Activated CD4-positive, alpha-beta T cell treated with anti-CD3 and anti-CD28 coated beads for 24 hours (primary cell): ENCODE measurements at places on chromosomes 3 and 15.

DNA sequence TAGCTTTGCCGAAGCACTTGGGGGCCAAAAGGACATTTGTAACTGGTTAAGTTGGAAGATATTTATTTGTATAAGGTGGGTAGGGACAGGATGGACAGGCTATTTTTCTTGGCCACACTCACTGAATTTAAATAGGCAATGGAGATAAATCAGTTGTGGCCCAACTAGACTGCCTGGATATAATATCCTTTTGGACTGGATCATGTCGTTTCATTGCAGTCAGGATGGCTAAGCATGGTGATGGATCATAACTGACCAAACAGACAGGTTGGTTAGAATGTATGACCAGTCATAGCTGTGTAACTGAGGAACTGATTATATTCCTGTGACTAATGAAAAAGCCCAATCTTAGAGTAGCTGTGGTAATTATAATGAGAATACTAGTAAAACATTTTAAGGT is 284.0 kb downstream of the LPP start:
- DNase-seq: no peak

DNA sequence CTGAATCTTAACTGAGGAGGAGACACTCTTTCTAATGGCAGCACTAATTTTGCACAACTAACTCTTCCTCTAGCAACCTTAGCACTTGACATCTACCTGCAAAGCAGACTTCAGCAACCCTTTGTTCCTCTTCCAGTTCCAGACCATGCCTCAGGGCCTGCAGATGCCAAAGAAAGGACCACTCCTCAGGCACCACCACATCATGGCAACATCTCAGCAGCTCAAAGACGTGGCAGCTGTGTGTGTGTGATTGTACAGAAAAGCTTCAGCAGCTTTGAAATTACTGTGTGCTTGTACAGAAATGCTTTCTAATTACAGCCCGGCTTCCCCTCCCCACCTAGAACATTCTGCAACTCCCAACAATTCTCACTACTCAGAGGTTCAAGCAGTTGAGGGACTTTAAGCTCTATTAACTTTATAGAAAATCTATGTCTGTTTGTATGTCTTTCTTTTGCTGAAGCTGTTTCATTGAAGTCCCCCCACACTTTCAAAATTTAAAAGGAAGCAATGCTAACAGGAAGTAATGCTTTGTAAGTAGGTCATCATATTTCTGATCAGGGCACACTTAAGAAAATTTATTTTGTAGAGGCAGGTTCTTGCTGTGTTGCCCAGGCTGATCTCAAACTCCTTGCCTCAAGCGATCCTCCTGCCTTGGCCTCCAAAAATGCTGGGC is 115.2 kb downstream of the CD47 start:
- DNase-seq: no peak

- no peak for DNase-seq
Observed at GRCh38 chr3:53850895-53851294, 4.5 kb downstream of the IL17RB start.

- no peak for DNase-seq
Observed at GRCh38 chr3:106485217-106485616, 616.4 kb upstream of the CBLB start.

- DNase-seq: no peak
Observed at GRCh38 chr3:175242243-175242642, 383.1 kb downstream of the NAALADL2 start.

- no peak for DNase-seq
Observed at GRCh38 chr15:73354241-73354640, 14.5 kb downstream of the HCN4 start.

- no peak for DNase-seq
Observed at GRCh38 chr3:190281308-190282051, 40.8 kb downstream of the CLDN1 start.

DNA sequence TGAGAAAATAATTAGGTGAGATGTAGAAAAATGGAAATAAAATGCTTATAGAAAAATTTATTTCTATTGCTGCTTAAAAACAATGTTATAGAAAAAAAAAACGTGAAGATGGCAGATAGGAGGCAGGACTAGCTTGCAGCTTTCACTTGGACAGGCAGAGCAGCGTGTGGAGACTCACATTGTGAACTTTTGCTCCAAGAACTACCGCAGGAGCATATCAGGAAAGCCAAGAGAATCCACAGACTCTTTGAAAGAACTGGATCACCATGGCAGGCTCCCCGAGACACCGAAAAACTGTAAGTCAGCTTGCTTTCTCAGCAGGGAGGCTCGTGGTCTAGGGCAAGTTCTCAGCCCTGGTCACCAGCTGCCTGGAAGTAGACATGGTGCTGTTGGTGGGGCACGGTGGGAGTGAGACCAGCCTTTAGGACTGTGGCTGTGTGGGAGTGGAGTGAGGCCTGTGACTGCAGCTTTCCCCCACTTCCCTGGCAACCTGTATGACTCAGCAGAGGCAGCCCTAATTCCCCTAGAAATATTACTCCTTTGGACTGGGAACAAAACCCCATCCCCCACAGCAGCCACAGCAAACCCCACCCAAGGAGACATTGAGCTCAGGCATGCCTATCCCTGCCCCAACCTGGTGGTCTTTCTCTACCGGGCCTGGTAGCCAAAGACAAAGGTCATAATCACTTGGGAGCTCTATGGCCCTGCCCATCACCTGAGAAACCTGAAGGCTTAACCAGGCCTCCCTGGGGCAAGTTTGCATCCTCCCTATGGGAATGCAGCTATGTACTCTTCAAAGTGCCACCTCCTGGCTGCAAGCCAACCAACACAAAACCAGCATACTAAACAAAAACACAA is 22.8 kb downstream of the STRIT1 start:
- DNase-seq: no peak

DNA sequence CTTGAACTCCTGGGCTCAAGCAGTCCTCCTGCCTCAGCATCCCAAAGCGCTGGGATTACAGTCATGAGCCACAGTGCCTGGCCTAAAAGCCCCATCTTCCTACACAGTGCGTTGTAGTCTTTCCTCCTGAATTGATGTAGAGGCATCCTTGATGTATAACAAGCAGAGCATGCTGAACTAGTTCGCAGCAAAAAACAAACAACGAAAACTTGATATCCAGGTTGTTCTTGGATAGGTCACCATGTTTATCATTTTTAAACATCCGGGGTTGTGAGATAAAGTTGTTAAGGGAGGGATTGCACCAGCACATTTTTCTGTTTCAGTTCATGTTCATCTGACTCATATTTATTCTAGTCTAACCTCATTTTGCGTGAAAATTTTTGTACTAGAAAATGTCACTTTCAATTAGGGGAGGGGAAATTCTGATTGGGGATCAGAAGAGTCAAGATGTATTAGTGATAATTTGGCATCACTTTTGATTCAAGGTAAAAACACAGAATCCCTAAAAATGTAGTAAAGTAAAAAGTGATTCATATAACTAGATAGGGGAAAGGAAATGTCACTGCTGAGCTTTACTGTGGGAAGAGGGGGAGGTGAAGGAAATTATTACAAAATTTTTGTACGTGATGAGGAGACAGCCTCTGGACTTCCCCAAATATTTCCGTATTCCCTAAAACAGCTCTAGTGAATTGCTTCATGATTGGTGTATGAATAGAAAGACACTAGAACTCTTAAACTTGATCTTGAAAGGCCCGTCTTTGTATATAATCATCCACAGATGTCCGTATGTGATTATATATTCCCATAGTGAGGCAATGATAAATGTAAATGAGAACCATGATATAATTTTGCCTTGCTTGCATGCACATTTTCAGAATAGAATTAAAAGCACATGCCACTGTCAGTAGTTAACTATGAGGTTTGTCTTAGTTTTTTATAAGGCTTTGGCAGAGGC is 22.9 kb downstream of the RAB8B start:
- DNase-seq: no peak

- DNase-seq: no peak
Observed at GRCh38 chr3:53457068-53457467, 37.3 kb upstream of the CACNA1D start.

DNA sequence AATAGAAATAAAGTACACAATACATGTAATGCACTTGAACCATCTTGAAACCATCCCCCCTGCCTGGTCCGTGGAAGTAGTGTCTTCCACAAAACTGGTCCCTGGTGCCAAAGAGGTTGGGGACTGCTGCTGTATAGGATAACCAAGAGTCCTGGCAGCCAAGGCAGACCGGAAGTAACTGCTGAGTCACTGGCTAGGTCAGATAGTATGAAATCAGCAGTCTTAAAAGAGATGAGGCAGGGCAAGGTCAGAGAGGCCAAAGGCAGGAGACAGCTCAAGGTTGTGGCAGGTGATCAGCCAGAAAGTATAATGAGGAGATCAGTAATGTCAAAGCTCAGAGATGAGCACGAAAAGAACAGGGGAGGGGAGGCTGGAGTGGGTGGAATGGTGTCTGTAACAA is 60.2 kb downstream of the MAP3K13 start:
- no peak for DNase-seq

DNA sequence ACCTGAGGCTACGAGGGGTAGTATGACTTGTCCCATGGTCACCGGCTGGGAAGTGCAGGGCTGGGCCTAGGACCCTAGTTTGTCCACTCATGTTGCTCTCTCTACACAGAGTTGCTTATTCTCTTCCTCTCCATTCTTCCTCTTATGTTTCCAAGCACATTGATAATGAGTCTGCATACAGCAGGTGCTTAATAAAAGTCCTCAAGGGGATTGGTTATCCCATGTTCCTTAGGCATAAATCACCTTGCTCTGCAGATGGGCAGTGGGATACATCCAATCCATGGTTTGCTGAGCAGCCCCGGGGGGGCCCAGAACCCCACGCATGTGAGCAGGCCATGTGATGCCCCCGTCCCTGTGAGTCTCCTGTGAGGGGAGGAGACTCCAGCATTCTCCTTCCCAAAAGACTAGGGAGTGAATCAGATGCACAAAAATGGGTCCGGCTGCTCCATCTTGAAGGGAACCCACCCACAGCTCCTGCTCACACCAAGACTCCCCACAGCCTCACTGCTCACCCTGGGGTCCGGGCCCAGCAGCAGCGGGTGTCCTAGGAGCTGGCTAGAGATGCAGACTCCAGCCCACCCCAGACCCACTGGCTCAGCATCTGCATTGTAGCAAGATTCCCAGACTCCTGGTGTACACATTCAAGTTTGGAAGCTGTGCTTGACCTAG is 139.9 kb downstream of the NUP210 start:
- no peak for DNase-seq

- DNase-seq: no peak
Observed at GRCh38 chr3:354432-354831, 157.9 kb downstream of the CHL1 start.

GRCh38 chr15:58424722-58425121 is 7.1 kb upstream of the LIPC start:
- no peak for DNase-seq

GRCh38 chr15:75008221-75008625 is 12.9 kb downstream of the SCAMP5 start:
- no peak for DNase-seq

GRCh38 chr3:188647237-188647636 is 493.3 kb downstream of the LPP start:
- DNase-seq: no peak

DNA sequence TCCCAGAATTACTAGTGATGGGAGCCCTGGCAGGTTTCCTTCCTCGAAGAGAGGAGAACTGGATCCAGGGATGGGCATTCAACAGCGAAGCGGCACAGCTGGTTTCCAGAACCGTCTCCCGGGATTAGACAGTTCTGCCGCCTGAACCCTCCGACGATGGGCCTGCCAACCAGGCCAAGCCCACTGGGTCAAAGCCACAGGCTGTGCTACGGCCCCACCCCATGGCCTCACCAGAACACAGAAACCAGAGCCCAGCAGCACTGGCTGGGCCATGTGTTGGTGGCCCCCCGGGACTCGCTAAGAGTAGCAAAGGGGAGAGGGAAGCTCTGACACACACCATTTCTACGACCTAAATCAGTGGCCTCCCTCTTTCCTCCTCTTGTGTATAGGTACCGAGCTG is 2.2 kb downstream of the C15orf62 start:
- DNase-seq: no peak

DNA sequence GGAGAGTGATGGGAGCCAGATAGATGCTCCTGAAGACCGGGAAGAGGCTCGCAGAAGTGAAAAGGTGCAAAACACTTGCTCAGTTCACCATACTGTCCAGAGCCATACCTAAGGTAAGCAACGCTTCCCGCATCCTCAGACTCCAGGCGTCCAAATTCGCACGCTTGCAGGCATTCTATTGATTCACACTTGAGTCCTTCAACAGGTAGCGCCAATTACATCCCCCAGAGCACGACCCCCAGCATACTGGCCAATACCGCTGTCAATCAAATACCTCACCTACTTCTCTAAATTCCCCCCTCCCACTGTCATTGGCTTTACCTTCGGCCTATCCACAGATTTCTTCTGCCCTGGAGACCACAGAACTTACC is 361 bp upstream of the STXBP5L start:
- no peak for DNase-seq

GRCh38 chr3:151439652-151440125 is 21.2 kb downstream of the IGSF10 start:
- DNase-seq: no peak

DNA sequence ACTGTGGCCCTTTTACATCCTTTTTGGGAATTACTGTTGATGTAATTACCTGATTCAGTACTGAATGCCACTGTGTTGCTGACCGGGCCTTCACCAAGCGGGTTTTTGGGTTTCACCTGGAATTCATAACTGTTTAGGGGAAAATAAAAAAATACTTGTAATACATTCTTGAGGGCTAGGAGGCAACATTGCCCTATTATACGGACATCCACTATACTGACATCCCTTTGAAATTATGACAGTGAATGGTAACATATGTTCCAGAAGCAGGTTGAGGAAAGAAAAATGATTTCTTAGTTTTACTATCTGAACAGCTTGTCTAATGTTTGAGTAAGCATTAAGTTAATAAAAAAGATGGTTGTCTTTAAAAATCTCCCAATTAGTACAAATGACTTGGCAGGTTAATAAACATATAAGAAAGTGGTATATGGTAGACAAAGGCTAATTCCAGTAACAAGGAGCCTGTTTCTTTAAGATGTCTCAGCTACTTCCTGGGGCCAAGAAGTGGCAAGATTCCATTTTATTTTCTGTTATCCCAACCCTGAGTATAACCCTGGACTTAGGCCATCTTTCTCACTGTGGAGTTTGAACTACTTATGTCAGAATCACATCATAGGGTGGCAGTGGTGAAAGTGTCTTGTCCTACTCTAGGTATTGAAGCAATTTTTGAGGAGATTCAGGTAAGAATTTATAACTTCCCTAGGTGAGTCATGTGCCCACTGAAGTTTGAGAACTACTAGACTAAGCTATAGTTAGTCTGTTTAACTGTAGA is 45.5 kb downstream of the TFG start:
- DNase-seq: no peak

GRCh38 chr3:45112939-45113338 is 33.2 kb downstream of the CDCP1 start:
- DNase-seq: no peak

GRCh38 chr3:111476701-111477100 is 65.3 kb upstream of the CD96 start:
- DNase-seq: no peak

DNA sequence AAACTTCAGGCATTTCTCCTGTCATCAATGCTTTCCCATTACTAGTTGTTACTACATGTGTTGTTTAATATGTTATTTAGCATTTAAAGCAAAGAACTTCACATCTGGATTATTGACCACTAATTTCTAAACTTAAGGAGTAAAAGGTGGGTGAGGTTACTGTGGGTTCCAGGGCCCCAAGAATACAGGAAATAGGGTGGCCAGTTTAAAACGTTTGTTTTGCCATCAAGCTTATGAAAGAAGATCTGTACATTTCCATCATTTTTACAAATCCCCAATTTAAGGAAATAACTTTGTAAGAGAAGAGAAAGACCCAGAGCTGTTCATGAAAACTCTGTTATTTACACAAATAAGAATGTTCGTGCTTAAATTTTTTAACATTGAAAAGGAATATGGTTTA is 54.5 kb upstream of the ACKR4 start:
- no peak for DNase-seq
